Stimulated activated CD4-positive, alpha-beta T cell treated with anti-CD3 and anti-CD28 coated beads, Interleukin-4, amount 100 ng/mL, for 24 hours (primary cell): ENCODE measurements at places on chromosomes 16 and 17.

DNA sequence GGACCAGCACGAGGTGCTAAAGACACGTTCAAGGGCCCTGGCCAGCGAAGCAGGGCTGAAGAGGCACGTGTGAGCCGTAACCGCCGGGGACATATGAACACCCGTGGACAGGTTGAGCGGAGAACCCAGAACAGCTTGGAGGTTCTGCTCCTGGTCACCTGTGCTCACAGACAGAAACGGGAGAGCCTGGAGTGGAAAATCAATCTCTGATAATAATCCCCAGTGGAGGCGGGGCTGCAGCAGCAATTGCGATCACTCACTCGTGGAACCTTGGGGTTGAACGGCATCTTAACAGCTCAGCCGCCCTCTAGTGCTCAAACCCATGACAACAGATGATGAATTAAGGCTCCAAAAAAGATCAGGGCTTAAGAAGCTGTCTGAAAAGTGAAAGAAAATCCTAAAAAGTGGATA, 25.6 kb downstream of the WIPI1 start:
- DNase-seq = peak; percentile 56

GRCh38 chr16:46949241-46949892, 24.1 kb downstream of the DNAJA2 start:
- peak; percentile 53 for DNase-seq

- no peak for DNase-seq
Measured at GRCh38 chr16:49799172-49799571, 56.7 kb downstream of the ZNF423 start.

GRCh38 chr16:78843978-78844377, 744.5 kb downstream of the WWOX start:
- DNase-seq = no peak

- DNase-seq = no peak
Measured at GRCh38 chr16:17885659-17886207, 415.0 kb upstream of the XYLT1 start.

DNA sequence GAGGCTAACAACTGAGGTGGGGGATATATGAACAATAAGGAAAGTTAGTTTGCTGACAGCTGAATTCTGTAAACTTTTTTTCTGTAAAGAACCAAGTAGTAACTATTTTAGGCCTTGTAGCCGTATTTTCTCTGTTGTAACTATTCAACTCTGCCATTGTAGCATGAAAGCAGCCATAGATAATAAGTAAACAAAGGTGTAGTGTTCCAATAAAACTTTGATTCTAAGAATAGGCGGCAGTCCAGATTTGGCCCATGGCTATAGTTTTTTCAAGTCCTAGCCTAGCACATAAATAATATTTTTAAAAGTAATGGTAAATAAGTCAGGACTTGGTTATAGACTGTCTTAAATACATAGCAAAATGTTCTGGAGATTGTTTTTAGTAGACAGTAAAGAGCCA, 142.0 kb downstream of the STXBP4 start:
- DNase-seq = no peak

DNA sequence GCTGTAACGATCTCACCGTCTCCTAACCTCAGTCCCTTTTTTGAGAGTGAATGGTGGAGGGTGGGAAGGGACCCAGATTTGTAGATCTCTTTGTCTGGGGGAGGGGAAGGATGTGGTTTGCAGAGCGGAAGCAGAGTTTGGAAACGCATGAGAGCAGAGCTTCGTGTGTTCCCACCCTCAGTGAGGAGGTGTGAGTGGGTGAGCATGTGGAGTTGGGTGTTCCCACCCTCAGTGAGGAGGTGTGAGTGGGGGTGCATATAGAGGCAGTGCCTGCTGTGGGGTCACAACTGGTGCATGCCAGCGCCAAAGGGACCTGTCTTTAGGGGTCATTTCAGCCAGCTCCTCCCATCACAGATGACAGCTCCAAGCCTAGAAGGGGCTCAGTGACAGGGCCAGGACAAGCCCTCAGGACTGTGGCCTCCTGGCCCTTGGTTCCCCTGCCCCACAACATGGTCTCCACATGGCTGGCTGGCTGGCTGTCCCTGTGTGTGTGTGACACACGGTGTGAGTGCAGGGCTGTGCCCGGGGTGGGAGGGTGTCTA, 1.8 kb upstream of the CISD3 start:
- DNase-seq = peak; percentile 60

DNA sequence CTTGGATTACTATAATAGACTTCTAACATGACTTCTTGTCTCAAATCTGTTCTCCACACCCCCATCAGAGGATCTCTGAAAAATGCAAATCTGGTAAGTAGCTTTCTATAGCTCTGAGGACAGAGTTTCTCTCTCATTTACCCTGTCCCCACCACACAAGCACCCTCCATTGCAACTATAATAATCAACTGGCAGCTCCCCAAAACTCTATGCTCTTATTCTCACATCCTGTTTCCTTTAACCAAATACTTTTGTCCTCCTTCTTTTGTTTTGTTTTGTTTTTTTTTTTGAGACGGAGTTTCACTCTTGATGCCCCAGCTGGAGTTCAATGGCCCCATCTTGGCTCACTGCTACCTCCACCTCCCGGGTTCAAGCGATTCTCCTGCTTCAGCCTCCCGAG, 73.4 kb downstream of the HELZ start:
- no peak for DNase-seq

GRCh38 chr17:2212400-2212981, 91.1 kb downstream of the SMG6 start:
- DNase-seq = no peak

GRCh38 chr16:27879601-27880247, 183.8 kb downstream of the GSG1L start:
- DNase-seq = no peak

GRCh38 chr17:752002-752619, at the start of gene GEMIN4:
Gene GEMIN4, minus strand, starts transcription at chr17:752264. Its CDS starts 122 bp downstream, at chr17:752142.
- peak; percentile 98 for DNase-seq

DNA sequence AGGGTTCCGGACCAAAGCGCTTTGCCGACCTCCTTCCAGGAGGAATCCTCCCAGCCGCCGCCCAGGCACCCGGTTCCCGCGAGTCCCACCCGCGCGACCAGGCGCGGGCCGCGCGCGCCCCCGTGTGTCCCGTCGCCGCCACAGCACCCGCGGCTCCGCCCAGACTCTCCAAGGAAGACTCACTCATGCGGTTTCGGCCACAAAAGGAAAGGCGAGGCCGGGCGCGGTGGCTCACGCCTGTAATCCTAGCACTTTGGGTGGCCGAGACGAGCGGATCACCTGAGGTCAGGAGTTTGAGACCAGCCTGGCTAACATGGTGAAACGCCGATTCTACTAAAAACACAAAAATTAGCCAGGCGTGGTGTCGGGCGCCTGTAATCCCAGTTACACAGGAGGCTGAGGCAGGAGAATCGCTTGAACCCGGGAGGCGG, 3.5 kb upstream of the PKMYT1 start:
- DNase-seq = peak; percentile 74
